NCI-H526 (cell line): ENCODE measurements at places on chromosomes 12 and 14.
A peak's percentile ranks its signal among the peaks of the same experiment; 100 is the strongest.

DNA sequence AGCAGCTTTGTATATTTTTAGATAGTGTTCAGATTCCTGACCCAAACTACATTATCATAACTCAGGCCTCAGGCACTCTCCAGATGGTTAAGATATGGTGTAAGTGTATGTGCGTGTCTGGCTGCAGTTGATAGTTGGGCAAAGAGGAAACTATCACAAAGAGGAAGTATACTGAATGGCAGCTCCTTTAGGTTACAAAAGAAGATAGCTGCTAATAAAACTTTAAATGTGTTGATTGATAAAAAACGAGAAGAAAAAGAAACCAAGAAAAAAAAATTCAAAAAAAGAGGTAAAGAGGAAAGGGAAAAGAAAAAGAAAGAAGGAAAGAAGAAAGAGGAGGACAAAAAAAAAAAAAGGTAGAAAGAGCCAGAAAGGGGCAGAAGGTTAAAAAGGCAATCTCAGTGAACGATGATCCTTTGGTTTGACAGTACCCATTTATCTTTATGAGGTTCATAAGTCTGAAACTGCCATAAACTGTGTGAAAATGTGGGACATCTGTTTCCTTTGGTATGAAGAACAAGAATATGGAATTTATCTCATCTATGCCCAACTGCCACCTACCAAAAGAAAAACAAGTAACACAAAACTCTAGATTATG is 42.2 kb downstream of the TAOK3 start:
- DNase-seq: no peak

DNA sequence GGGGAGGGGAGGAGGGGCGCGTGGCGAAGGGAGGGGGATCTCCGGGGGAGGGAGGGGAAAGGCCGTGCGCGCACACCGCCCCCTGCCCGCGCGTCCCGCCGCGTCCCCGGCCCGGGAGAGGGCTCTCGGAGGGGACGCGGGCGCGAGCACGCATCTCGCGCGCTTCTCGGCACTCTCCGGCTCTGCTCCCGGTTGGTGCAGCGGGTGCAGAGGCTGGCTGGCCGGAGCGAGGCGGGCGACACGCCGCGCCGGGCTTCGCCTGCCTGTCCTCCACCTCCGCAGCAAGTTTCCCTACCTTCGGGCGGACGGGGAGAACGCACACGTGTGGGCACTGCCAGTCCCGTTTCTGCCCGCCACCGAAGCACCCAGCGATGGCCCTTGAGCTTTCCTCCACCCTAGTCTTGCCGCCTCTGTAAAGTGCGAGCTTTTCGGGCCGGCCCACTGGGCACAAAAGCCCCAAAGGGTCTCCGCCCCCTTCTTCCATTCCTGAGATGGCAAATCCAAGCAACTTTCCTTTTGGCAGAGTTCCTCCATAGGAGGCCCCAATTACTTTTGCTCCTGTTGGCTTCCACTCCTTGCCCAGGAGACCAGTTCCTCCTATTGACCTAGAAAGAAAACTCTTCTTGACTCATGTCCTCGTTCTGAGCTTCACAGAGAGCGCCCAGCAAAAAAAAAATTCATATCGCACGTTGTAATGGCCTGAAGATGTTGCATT is 363 bp upstream of the CSAD start:
- peak; percentile 95 for DNase-seq

GRCh38 chr12:56591961-56592360 is 38.2 kb downstream of the BAZ2A start:
- DNase-seq: no peak

DNA sequence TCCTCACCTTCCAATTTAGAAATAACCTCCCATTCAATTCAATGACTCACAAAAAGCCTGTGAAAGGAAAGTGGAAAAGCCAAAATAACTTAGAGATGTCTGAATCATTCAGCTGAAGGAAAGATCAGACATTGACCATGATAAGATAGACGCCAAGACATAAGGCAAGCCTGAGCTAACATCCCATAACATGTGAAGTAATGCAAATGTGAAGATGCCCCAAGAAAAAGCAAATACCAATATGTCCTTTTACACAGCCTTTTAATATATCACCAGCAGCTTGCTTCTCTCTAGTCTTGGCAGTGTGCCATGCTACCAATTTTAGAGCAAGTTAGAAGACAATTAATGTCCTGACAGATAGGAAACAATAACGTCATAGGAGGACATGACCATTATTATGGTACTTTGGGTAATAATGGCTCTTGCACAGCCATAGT is 2.4 kb upstream of the NUMB start:
- no peak for DNase-seq

DNA sequence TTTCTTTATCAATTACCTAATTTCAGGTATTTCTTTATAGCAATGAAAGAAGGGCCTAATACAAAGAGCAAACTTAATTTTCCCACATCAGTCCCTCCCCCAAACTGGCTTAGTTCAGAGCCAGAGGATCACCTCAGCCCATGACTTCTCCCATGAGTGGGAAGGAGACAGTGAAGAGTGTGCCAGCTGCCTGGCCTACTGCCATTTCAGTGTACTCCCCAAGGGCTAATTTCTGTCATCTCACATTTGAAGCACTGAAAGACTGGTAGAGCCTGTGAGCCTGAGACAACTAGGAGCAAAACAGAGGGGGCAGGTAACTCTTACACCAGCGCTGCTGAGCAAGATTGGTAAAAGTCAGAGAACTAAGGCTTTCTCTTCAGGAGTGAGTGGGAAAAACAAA is 29.1 kb upstream of the ADAM20 start:
- DNase-seq: no peak

GRCh38 chr14:67773844-67774377 is 42.5 kb downstream of the ZFYVE26 start:
- no peak for DNase-seq

DNA sequence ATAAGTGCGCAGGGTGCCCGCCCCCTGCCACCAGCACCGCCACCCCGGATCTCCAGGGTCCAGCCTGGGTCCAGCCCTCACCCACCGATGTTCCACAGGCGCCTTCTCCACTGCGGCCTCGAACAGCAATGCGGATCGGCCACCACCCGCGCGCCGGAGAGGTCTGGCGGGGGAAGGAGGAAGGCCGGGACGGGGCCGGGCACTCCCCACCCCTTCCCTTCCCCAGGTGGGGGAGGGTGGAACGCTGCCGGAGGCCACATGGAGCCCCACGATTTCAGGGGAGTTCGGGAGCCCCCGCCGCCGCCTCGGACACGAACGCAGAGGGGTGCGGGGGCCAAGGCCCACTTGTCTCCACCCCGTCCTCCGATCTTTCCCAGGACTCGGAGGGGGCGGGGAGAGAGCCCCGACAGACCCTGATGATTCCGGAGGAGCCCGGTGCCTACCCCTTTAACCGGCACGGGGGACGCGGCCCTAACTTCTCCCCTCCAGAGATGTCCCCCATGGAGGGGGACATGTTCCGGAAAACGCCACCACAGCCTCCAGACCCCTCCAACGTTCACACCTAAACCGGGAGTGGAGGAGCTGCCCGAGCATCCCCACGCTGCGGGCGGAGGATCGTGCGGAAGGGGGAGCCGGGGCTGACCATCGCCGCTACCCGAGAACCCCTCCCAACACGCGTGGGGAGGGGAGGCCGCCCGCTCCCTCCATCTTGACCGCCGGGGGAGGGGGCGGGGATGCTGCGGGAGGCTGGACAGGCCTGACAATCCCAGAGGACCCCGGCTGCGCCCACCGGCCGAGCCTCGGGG is 1.1 kb downstream of the ATXN2 start:
- DNase-seq: peak; percentile 32

- no peak for DNase-seq
Observed at GRCh38 chr12:48923117-48923516, 2.2 kb downstream of the FKBP11 start.

DNA sequence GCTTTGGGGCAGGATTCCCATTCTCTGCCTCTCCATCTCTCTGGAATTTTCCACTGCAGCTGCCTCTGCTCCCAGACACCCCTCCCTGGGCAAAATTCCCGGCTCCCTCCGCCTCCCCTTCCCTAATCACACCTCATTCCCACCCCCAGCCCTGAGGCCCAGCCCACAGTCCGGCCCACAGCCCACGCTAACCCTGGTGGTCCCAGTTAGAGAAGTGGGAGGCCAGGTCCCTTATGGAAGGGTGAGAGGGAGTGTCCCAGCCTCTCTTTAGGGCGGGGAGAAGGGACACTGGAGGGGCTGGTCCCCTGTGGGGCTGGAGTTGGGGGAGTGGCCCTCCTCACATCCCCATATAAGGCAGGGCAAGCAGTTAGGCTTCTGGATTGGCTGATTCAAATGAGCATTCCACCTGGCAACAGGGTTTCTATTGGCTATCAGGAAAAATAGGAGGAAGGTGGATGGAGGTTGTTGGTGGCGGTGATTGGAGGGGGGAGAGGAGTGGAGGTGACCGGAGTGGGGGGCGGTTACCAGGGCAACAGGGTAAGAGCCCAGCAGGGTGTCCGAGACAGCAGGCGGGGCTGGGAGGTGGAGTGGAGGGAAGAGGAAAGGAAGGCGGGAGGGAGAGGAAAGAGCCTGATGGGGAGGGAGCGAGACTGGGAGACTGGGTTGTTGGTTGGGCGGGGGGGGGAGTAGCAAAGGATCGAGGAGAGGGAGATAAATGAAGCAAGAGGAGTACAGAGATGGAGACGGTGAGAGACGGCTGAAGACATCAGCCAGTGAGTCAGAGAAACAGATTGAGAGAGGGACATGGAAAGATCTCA is 1.9 kb upstream of the PTMS start:
- DNase-seq: peak; percentile 98

DNA sequence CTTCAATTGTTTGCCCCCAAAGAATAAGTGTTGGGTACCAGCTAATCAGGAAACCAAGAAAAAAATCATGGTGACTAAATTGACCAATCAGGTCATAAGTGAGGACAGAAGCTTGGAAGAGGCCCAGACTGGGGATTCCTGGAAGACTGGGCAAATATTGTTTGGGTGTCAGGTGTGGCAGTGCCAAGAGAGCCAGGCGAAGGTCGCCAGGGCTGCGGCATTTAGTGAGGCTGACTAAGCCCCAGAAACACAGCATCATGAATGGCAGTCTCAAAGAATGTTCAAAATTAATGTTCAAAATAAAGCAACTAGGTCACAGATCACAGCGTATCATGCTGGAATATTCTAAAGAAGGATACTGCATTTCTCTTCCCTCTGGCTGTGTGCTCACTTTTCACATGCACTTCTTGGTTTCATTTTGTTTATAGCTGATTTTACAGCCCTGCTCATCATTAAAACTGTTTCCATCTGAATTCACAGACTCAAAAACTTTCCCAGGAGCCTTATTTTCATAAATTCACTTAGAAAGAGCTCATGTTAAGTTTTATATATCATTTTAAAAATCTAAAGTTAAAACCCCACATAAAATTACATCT is 85.3 kb upstream of the OVCH1 start:
- DNase-seq: no peak

- DNase-seq: no peak
Observed at GRCh38 chr12:81626406-81626805, 132.7 kb downstream of the PPFIA2 start.

GRCh38 chr12:89350260-89350629 is 2.1 kb downstream of the DUSP6 start:
- DNase-seq: no peak

DNA sequence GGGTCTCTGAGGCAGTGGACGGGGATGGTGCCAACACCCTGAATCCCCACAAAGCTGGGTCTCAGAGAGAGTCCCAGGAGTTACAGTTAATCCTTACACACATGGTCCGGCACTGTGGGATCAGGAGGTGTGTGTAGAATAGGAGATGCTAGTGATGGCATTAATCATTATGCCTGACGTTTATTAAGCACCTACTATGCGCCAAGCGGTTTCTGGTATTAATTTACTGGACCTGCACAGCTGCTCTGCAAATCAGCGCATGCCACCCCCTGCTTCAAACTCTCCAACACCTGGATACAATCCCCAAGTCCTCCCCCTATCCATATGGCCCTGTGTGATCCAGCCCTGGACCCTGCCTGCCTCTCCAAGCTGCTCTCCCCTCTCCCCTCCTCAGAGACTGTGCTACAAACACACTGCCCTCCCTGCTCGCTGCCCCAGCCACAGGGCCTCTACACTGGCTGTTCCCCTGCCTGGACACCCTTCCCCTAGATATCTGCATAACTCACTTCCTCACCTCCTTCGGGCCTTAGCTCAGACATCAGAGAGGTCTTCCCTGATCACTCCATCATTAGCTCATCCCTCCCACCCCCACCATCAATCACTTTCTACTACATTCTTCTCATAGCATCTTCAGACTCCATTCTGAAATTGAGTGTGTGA is 86.0 kb downstream of the RFLNA start:
- DNase-seq: no peak

- peak; percentile 24 for DNase-seq
Observed at GRCh38 chr14:104677512-104678332, 11.7 kb upstream of the INF2 start.

DNA sequence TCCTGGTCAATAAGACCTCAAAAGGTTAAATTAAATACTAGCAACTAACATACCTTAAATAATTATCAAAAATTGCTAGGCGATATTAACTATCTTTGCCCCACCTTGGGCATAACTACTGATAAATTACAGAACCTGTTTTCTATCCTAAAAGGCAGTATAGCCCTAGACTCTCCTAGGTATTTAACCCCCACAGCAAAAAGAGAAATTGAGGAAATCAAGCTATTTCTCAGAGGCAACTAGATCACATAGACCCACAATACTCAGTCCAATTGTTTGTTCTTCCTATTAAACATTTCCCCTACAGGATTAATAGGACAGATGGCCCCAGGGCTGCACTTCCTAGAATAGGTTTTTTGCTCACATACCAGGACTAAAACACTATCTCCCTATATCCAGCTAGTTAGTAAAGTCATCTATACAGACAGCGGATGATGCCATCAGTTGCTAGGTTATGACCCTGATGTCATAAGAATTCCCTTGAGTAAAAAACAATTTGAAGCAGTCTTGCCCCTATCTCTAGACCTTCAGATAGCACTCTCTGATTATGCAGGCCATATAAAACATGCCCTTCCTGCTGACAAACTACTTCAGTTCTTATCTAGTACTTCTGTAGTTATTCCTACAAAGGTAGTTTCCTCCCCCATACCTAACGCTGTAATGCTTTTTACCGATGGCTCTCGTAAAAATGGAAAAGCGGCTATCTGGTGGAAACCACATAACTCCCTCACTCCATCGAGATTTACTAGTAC is 118.4 kb downstream of the PPHLN1 start:
- no peak for DNase-seq

GRCh38 chr14:71322655-71323250 is 415.5 kb downstream of the PCNX1 start:
- no peak for DNase-seq

- DNase-seq: no peak
Observed at GRCh38 chr14:93271111-93271510, 61.7 kb downstream of the BTBD7 start.

DNA sequence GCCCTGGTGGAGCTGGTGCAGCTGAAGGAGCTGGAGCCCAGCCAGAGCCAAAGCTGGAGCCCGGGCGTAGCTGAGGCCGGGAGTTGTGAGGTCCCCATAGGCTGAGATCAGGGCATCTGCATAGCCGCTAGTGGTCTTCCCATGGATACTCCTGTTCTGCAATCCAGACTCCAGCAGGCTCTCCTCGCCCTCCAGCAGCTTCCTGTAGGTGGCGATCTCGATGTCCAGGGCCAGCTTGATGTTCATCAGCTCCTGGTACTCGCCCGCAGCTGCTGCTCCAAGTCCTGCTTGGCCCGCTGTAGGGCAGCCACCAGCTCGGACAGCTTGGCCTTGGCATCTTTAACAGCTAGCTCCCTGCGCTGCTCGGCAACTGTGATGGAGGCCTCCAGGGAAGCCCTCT is 966.1 kb downstream of the FSCB start:
- DNase-seq: peak; percentile 2
